ENCODE measurements at places on chromosomes 7 and 10. TPM values are rescaled to one million over a fixed set of nuclear protein-coding genes. Genes with fewer than 3 reads are reported as not detected.
A peak's percentile ranks its signal among the peaks of the same experiment; 100 is the strongest.

Gene EPO
- total RNA-seq = not detected

Gene CYP17A1
- total RNA-seq = 1.9 TPM

Gene ZNF853
- 5.2 TPM for total RNA-seq

- H3K4me3 ChIP-seq = no peak overlapping the region
- peak; percentile 72 for DNase-seq
- no peaks in the 10 kb centered on the region for H3K4me1 ChIP-seq
These were observed 45.6 kb upstream of the LRRC4 start for GRCh38 chr7:128076796-128077271.

DNA sequence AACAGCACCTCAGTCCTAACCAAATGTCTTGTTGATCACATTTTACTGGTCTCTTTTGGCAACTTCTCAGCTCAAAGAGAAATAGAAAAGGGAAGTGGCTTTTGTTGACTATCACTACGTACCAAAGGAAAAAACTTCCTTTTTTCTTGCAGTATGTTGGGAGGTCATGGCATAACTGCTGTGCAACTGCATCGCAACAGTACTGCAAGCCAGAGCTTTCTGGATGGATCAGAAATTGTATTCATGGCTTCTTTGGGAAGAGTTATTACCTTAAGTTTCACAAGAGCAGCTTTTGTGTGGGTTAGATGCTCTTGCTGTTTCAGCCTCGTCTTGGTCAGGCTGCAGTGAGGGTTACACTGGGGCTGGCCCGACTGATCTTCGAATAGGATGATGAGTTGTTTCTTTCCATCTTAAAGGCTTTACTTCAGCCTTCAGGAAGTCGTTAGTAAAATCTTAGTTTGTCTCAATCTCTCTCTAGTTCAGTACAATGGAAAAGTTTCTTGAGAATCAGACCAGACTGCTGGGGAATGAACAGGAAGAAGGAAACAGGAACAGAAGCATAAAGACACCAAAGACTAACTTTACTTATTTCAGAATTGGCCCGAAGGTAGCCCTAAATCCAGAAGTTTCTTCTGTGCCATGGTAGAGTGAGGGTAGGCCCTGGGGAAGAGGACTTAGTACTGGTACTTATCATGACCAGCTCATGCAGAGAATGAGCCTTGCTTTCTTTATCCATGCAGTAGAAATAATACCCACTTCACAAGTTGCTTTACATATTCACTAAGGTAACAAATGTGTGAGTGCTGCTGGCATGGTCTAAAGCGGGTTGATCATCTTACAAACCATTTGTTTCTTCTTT, 153.6 kb downstream of the CELF2 start:
- H3K27ac ChIP-seq = peak overlapping the region; percentile 63
- H3K36me3 ChIP-seq = peaks cover 8% of the 10 kb centered on the region
- peak overlapping the region; percentile 58 for H3K4me3 ChIP-seq
- DNase-seq = no peak

DNA sequence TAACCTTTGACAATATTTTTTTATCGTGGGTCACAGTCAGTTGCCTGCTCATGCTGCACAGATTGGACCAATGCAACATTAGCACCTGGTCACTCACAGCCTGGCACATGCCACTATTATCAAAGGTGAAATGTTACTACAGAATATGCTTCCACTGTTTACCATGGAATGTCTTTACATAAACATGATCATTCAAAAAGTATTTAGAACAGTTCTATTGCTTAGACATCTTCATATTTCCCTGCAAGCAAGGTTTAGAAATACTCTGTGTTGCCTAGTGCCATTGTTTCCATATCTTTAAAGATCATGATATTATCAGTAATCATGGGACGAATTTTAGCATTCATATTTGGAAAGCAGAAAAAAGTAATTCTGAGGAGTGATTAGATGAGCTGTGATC, 179.9 kb upstream of the CHRM2 start:
- no peak for DNase-seq
- no peaks in the 10 kb centered on the region for H3K4me1 ChIP-seq
- no peak overlapping the region for H3K27ac ChIP-seq
- H3K4me3 ChIP-seq = no peak overlapping the region
- no peaks in the 10 kb centered on the region for H3K27me3 ChIP-seq

DNA sequence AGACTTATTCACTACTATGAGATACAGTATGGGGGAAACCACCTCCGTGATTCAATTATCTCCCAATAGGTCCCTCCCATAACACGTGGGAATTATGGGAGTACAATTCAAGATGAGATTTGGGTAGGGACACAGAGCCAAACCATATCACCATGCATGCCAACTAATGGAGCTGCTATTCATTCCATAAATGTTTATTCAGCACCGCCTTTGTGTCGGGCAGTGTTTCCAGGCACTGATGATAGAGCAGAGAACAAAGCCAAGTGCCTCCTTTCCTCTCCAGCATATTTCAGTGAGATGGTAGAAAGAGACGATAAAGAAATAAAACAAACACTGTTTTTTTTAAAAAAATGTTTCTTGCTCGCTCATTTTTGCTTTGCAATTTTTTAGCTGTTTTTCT, 295.9 kb upstream of the FOXK1 start:
- H3K4me3 ChIP-seq = no peak overlapping the region
- no peaks in the 10 kb centered on the region for H3K36me3 ChIP-seq

- no peak overlapping the region for H3K4me3 ChIP-seq
- peaks cover 43% of the 10 kb centered on the region for H3K36me3 ChIP-seq
- DNase-seq = no peak
- peaks cover 32% of the 10 kb centered on the region for H3K4me1 ChIP-seq
- no peak overlapping the region for H3K27ac ChIP-seq
- H3K27me3 ChIP-seq = no peaks in the 10 kb centered on the region
These were observed 69.5 kb upstream of the PPIF start for GRCh38 chr10:79277579-79278269.

DNA sequence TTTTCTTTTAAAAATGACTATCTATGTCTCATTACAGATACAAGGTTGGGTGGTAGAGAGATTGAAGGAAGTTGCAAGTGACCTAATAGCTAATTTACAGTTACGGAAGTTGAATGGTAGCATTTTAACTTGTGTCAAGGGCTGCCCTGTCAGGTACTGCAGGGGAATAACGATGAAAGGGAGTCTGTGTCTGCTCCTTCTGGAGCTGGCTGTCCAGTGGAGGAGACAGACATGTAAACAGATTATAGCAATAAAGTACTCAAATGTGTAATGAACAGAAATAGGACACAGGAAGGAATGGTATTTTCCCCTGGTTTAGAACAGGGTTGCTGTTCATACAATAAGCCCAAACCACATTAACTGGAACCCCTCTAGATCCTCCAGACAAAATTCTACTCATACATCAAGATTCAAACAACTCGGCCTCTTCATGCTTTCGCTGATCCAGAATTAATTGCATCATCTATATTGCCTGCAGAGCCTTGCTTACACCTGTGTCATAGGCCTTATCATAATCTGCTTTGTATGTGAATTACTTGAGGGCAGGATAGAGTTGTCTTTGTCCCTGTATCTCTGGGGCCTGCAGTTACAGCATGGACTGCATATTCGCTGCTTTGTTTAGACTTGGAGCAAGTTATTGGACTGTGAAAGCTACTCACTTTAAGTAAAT, 42.8 kb downstream of the AUTS2 start:
- H3K36me3 ChIP-seq = no peaks in the 10 kb centered on the region
- no peaks in the 10 kb centered on the region for H3K27me3 ChIP-seq
